GM13976 (cell line): ENCODE measurements at places on chromosomes 16 and 17.
A peak's percentile ranks its signal among the peaks of the same experiment; 100 is the strongest.

DNA sequence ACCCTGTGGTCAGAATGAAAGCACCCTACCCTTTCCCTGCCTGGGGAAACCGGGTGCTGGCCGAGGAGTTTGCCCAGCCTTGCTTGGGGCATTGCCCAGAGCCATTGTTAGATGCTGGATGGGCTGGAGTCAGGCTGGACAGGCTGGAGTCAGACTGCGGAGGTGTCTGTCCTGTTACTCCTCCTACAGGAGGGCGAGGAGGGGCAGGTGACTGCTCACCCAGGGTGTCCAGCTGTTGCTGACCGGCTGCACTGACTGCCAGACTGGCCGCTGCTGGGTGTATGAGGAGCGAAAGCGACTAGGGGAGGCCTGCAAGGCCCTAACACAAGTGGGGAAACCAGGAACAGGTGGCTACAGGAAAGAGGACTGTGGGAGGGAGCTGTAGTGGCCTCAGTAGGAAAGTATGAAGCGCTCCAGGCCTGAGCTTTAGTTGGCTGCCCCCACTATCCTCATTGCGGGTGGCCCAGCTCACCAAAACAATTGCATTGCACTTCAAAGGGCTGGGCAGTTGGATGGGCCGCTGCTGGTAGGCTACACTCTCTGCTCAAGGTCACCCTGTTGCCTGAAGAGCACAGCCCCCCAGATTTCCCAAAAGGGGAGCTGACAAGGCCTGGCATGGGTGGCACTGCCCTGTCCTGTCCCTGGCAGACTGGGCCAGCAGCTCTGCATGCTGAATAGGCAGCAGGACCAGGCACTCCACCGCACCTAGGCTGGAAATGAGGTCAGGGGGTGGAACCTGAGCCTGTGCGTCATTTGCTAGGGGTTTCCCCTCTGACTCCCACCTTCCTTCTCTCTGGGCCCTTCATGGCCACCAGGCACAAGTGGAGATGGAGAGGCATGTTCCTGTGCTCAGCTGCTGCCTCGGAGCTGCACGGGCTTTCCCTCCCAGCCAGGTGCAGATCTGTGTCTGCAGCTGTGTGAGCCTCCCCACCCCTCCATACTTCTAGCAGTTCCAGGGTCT is 18.4 kb downstream of the LDHD start:
- DNase-seq: peak; percentile 81

DNA sequence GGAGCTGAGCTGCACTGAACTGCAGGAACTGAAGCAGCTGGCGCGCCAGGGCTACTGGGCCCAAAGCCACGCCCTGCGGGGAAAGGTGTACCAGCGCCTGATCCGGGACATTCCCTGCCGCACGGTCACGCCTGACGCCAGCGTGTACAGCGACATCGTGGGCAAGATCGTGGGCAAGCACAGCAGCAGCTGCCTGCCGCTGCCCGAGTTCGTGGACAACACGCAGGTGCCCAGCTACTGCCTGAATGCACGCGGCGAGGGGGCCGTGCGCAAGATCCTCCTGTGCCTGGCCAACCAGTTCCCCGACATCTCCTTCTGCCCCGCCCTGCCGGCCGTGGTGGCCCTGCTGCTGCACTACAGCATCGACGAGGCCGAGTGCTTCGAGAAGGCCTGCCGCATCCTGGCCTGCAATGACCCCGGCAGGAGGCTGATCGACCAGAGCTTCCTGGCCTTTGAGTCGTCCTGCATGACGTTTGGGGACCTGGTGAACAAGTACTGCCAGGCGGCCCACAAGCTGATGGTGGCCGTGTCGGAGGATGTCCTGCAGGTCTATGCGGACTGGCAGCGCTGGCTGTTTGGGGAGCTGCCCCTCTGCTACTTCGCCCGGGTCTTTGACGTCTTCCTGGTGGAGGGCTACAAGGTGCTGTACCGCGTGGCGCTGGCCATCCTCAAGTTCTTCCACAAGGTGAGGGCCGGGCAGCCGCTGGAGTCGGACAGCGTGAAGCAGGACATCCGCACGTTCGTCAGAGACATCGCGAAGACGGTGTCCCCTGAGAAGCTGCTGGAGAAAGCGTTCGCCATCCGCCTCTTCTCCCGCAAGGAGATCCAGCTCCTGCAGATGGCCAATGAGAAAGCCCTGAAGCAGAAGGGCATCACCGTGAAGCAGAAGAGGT is 17.3 kb upstream of the ATP6V0C start:
- DNase-seq: no peak

GRCh38 chr17:18974407-18975149 is 22.6 kb downstream of the SLC5A10 start:
- DNase-seq: no peak

- no peak for DNase-seq
Measured at GRCh38 chr17:38885728-38886642, 16.1 kb downstream of the LASP1 start.

GRCh38 chr17:11601661-11602060 is 3.4 kb downstream of the DNAH9 start:
- no peak for DNase-seq
